ENCODE measurements at places on chromosomes 6 and 20. TPM values are rescaled to one million over a fixed set of nuclear protein-coding genes. Genes with fewer than 3 reads are reported as not detected.

ARHGAP40 gene
- not detected for total RNA-seq

CEP43 gene
- total RNA-seq, result 10.6 TPM

DNPH1 gene
- total RNA-seq, result 74.8 TPM

OVOL2 gene
- total RNA-seq, result not detected

ABHD16B gene
- not detected for total RNA-seq

MYCT1 gene
- total RNA-seq, result not detected

HSD17B8 gene
- 10.7 TPM for total RNA-seq

CCN5 gene
- 3.4 TPM for total RNA-seq

MATN4 gene
- not detected for total RNA-seq

ZNF334 gene
- 1.7 TPM for total RNA-seq

EYA2 gene
- total RNA-seq, result 1.0 TPM

RARS2 gene
- 33.4 TPM for total RNA-seq

RIPOR3 gene
- total RNA-seq, result 0.30 TPM

ENPP4 gene
- 0.59 TPM for total RNA-seq

TSPO2 gene
- not detected for total RNA-seq

SULF2 gene
- 1.8 TPM for total RNA-seq

RBM24 gene
- 3.1 TPM for total RNA-seq

DLL1 gene
- 0.17 TPM for total RNA-seq

RSPO3 gene
- total RNA-seq, result not detected

MUC22 gene
- total RNA-seq, result not detected

PREX1 gene
- 3.6 TPM for total RNA-seq

CALHM4 gene
- not detected for total RNA-seq

ITPA gene
- total RNA-seq, result 72.6 TPM

PGC gene
- not detected for total RNA-seq

ATP9A gene
- 6.4 TPM for total RNA-seq

VSTM2L gene
- total RNA-seq, result 1.5 TPM

COL19A1 gene
- total RNA-seq, result not detected

LIN28B gene
- total RNA-seq, result not detected

FLRT3 gene
- 1.5 TPM for total RNA-seq

GRIK2 gene
- 0.15 TPM for total RNA-seq

SLC17A3 gene
- not detected for total RNA-seq

SIRPG gene
- not detected for total RNA-seq

RFX6 gene
- not detected for total RNA-seq

BPIFA1 gene
- not detected for total RNA-seq

DHX35 gene
- 5.5 TPM for total RNA-seq

FAM110A gene
- 9.8 TPM for total RNA-seq

PEX7 gene
- total RNA-seq, result 11.6 TPM

AHCY gene
- 151 TPM for total RNA-seq

EEF1A2 gene
- 0.30 TPM for total RNA-seq

MAK gene
- 0.15 TPM for total RNA-seq

BCAS1 gene
- total RNA-seq, result not detected

MAD2L1BP gene
- 37.7 TPM for total RNA-seq
